WTC11 (cell line): ENCODE measurements at places on chromosomes 2 and 18.
A peak's percentile ranks its signal among the peaks of the same experiment; 100 is the strongest.

DNA sequence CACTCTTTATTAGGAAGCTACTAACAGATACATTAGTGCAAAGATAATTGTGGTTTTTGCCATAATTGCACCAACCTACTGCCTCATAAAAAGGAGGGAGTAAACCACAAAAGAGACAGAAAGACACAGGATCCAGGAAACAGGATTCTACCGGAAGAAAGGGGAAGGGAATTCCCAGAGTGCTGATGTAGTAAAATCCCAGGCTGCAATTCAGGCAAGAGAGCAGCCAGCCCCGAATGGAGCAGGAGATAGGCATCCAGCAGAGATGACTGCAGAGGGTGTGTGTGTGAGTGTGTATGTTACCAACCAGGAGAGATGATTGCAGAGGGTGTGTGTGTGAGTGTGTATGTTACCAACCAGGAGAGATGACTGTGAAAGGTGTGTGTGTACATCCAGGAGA lies 84.4 kb downstream of the KCNS3 start:
- no peak for DNase-seq

DNA sequence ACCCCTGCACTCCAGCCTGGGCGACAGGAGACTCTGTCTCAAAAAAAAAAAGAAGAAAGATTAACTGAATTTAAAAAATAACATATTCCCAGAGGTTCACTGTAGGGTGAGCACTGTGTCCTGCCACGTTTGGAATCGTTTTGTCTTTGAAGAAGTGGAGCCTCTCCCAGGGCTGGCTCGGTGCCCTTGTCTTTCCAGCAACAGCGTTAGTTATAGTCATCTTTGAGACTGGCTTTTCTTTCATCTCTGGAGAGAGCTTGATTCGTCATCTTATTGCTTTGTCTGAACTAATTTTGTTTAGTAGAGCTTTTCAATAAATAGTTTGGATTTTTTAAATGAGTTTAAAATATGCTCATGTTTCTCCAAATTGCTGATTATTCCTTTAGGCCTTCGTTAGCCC lies 50.5 kb downstream of the IMPA2 start:
- DNase-seq = no peak

DNA sequence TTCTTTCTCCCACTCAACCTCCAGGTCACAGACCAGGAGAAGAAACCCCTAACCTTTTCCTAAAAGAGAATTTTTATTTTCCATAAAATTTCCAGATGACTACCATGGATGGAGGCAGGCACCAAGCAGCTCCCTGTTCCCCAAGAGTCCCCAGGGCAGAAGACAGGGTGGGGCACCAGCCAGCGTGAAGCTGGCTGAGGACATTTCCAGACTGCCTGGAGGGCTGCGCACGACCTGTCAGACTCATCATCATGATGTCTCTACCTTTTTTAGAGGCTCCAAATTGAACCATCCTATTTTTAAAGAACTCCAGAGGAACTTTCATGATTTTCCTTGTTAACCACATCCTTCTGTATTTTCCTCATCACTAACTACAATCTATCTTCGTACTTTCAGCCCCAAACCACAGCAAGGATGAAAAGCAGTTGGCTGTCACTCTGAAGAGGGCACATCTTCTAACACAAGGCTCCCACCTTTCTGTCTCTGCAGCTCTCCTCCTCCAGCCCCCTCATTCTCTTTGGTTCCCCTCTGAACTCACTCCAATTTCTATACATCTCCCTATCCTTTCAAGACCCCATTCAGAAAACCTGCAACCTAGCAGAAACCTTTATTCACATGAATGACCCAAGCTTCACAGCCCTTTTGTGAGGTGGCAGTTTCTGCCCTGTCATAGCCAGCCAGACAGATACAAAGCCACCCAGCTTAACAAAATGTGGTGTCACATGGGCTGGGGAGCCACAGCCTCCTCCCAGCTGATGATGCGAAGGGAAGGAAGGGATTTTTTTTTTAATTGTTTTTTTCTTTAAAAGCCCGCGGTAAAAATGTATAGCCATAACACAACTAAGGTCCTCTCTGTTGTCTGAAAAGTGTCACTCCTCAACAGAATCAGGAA lies 11.1 kb downstream of the AMMECR1L start:
- DNase-seq = no peak

DNA sequence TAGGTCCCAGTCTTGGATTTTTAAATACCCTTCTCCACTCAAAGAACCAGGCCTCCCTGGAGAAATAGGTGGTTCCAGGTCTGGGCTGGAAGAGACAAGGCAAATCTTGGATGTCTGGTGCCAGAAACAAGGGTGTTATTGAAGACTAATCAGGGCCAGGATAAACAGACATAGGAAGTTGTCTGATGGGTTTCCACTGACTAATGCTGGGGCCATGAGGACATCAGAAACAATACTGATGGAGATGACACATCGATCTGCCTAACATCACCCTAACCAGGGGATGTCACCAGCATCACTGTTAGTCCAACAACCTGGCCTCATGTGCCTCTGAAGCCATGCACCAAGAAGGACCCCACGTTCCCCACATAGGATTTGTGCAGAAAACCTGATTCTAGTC lies 42.5 kb upstream of the GLI2 start:
- no peak for DNase-seq

DNA sequence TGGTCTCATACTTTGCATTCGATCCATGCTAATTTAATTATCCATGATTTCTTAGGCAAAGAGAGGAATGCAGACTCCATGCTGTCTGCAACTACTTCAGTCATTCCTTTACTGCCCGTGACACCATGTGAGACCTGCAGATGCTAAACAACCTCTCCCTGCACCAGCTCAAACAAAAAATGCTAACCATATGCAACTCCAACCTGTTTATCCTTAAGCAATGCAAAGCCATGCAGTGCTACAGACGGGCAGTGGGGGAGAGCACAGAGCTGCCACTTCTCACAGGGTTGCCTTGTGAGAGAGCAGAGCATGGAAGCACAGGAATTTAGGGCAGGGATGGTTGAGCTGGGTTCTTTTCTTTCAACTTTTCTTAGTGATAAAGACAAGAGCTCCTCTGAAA lies 74.9 kb upstream of the KLHL14 start:
- peak; percentile 50 for DNase-seq

DNA sequence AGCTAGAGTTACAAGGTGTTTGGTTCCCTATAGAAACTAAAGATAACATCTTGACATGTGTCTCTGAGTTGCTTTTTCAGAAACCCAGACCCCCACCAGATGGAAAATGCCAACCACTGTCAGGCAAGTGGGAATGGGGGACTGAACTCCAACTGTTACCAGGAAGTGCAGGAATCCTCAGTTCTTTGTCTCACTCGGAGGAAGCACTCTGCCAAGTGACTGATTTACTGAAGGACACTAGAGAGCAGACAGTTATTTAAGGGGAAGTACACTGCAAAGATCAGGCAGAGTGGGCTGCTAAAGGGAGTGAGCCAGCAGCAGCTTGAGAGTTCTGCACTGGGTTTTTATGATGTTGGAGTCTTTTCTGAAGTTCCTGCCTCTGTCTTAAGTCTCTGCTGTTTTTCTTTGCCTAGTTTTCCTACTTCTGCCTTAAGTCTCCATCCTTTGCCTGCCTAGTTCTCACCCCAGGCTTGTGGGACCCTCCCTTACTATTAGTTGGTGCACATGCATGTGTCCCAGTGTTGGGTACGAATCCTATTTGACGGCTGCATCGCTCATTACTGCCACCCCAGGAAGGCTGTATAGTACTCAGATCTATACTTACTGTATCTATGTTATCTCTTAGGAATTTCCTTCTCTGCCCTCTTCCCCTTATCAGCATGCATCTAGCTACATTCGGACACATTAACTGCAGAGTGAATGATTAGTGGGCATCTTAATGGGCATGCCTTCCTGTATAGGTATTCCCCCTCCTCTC lies 97.1 kb downstream of the TEX51 start:
- DNase-seq = no peak

DNA sequence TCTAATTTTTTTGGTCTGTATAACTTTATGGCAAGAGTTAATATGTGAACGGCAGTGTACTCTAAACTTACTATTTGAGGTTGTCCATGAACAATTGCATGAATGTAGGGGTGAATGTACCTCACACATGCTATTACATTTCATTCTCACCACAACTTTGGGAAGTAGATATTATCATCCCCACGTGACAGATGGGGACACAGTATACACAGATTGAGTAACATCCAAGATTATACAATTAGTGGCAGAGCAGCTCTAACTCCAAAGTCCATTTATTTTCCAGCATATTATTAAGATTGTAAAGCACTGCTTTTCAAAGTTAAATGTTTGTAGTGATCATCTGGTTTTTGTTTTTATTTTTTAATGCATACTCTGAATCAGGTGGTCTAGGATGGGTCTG lies 622.1 kb upstream of the ZEB2 start:
- DNase-seq = no peak

GRCh38 chr18:73918816-73919215 lies 228.8 kb downstream of the FBXO15 start:
- no peak for DNase-seq

GRCh38 chr2:23492921-23493320 lies 107.9 kb downstream of the KLHL29 start:
- no peak for DNase-seq

DNA sequence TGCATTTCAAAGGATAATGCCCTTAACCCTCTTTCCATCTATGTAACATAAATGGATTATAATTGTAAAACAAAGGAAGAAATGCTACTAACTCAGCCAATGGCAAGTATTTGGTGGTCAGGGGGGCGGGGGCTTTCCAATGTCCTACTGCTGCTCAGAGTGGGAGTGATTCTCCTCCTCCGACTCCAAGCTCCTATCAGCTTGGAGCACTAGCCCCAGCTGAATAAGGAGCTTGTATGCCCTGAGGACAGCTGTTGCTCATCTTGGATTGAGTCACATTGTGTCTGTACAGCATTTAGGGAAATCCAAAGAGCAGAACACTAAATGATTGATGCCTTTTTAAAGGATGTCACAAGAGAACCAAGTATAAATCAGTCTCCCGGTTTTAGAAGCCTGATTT lies 105.6 kb upstream of the ZNF521 start:
- no peak for DNase-seq

GRCh38 chr18:13544953-13545352 lies 181.4 kb downstream of the FAM210A start:
- DNase-seq = no peak

GRCh38 chr2:71858071-71858470 lies 289.6 kb downstream of the CYP26B1 start:
- no peak for DNase-seq

- no peak for DNase-seq
Measured at GRCh38 chr18:76913583-76913982, 91.2 kb downstream of the ZNF236 start.

- no peak for DNase-seq
Measured at GRCh38 chr2:37489041-37489456, 144.6 kb downstream of the QPCT start.
